Uterine smooth muscle cell (primary cell): ENCODE measurements at places on chromosomes 4 and X. TPM values are rescaled to one million over a fixed set of nuclear protein-coding genes. Genes with fewer than 3 reads are reported as not detected.

NDST3 gene
- under 0.01 TPM in 1 of 2 replicates, not detected in the other for total RNA-seq

S100G gene
- total RNA-seq = not detected in 2 replicates

RASL11B gene
- 0.33 TPM in 1 of 2 replicates, not detected in the other for total RNA-seq

CFAP99 gene
- not detected in 2 replicates for total RNA-seq

SLC25A5 gene
- total RNA-seq = 181 and 321 TPM in 2 replicates

NUDT10 gene
- 6.2 and 6.3 TPM in 2 replicates for total RNA-seq

SULT1B1 gene
- total RNA-seq = 0.12 and 0.66 TPM in 2 replicates

ANK2 gene
- 66.1 and 90.4 TPM in 2 replicates for total RNA-seq

SHROOM4 gene
- 0.55 and 0.62 TPM in 2 replicates for total RNA-seq

NEXMIF gene
- under 0.01 TPM in 2 replicates for total RNA-seq

PNMA6F gene
- not detected in 2 replicates for total RNA-seq

SLC35A2 gene
- 13.9 and 14.6 TPM in 2 replicates for total RNA-seq

ATOH1 gene
- not detected in 2 replicates for total RNA-seq

FRG2 gene
- total RNA-seq = not detected in 2 replicates

GPR119 gene
- total RNA-seq = not detected in 2 replicates

SYN1 gene
- 0.22 and 0.25 TPM in 2 replicates for total RNA-seq

IL13RA2 gene
- total RNA-seq = 100 and 137 TPM in 2 replicates

CTAG2 gene
- total RNA-seq = not detected in 2 replicates

PAQR3 gene
- 18.6 and 27.4 TPM in 2 replicates for total RNA-seq

ATP5ME gene
- total RNA-seq = 68.3 and 154 TPM in 2 replicates

FHL1 gene
- total RNA-seq = 44.3 and 106 TPM in 2 replicates

AFAP1 gene
- 20.1 and 48.7 TPM in 2 replicates for total RNA-seq

SPANXN3 gene
- total RNA-seq = not detected in 2 replicates

RRH gene
- 0.22 TPM in 1 of 2 replicates, not detected in the other for total RNA-seq

OTC gene
- total RNA-seq = not detected in 2 replicates

ZNF630 gene
- total RNA-seq = 1.00 and 1.5 TPM in 2 replicates

GPRIN3 gene
- 0.12 and 0.22 TPM in 2 replicates for total RNA-seq

MMAA gene
- total RNA-seq = 5.0 and 5.1 TPM in 2 replicates

CXorf66 gene
- not detected in 2 replicates for total RNA-seq

MAGEA11 gene
- not detected in 2 replicates for total RNA-seq

F8 gene
- total RNA-seq = 2.1 TPM in 2 replicates
